ENCODE measurements at places on chromosomes 3 and 15. TPM values are rescaled to one million over a fixed set of nuclear protein-coding genes. Genes with fewer than 3 reads are reported as not detected.
A peak's percentile ranks its signal among the peaks of the same experiment; 100 is the strongest.

- no peak for DNase-seq
Observed at GRCh38 chr3:99702953-99703943, 64.9 kb downstream of the COL8A1 start.

INTS14 gene
- 44.6 TPM for total RNA-seq

INSYN1 gene
- total RNA-seq, result 0.58 TPM

GRCh38 chr3:134601539-134602439 is 49.0 kb downstream of the KY start:
- DNase-seq, result peak; percentile 36

GRCh38 chr3:45246241-45246640 is 20.2 kb upstream of the TMEM158 start:
- DNase-seq, result no peak

DNA sequence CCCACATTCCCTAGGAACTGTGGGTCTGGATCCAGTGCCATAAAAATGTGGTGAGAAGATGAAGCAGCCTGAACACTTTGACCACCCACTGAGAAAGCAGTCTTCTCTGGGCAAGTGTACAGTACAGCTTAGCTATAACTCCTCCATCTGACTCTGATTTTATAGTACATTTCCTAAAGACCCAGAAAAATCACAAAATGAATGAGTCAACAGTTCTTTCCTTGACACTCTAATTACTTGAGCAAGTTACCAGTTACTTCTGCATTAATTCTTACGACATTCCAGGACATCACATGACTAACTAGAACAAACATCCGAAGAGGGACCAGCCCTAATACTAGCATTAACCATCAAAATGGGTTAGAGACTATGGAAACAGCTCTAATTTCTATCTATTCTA is 148.1 kb upstream of the PEX5L start:
- DNase-seq, result no peak

CSTA gene
- not detected for total RNA-seq

ISLR2 gene
- total RNA-seq, result not detected

C3orf20 gene
- not detected for total RNA-seq

RAD51 gene
- 29.7 TPM for total RNA-seq

DNA sequence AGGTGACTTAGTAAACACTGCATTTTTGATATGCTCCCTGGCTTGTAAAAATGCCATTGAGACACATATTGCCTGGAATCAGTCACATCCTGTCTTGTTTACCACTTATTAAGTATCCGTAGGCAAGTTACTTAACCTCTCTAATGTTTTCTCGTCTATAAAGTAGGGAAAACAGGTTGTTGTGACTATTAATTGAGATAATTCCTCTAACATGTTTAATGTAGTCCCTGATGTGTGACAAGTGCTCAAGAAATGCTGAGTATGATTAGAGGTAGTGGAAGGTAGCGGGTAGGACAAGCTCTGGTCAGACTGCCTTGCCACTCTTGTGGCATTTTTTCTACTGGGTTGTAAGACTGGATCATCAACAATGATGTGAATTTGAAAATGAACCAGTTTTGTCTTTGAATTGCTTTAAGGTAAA is 54.1 kb downstream of the NFKBIZ start:
- no peak for DNase-seq

GRCh38 chr3:133956353-133956752 is 60.7 kb upstream of the RAB6B start:
- no peak for DNase-seq

All from endothelial cell of umbilical vein (primary cell).